ENCODE measurements at places on chromosomes 12 and 14. TPM values are rescaled to one million over a fixed set of nuclear protein-coding genes. Genes with fewer than 3 reads are reported as not detected.

DNA sequence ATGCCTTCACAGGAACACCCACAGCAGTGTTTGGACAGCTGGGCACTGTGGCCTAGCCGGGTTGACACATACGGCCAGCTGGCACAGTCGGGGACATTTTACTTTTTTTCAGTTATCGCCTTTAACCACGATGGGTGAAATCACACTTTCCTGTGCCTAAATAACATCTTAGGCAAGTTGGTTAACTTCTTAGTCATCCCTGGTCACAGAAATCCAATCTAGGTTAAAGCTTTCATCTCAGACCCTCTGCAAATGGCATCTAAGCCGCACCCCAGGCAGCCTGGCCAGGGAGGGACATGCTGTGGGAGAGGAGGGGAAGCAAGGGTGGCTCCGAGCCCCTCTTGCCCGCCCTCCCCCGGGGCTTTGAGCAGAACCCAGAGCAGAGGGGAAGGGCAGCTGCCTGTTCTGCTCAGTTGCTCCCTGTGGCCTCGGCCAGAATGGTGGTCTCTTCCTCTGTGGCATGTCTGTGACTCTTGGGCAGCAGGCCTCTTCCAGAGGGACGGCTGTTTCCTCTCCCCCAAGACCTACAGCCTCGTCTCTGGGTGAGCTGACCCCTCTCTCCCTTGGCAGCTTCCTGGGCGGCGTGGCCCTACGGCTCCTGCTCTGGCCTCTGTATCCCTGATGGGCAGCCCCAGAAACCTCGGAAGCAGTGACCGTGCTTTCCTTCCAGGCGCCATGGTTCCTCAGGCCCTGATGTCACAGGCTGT is 85.4 kb upstream of the DYNC1H1 start:
- no peak for DNase-seq

DNA sequence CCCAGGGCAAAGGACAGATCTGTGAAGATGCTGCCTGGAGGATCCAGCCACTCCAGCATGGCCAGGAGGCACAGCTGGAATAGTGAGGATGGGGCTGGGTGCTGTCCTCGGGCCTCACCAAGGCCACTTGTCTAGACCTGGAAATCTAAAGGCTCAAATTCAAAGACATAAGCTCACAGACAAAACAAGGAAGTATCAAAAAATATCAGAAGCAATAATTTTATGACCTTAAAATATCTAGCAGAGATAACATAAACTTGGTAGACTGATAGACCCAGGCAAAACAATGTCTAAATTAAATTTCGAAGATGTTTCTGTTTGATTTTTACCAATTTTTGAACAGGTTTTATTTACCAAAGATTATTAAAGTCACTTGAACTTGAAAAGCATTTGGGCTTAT is 22.6 kb upstream of the MMP19 start:
- no peak for DNase-seq

Gene GLT1D1
- total RNA-seq, result 3.2 TPM

Gene TMEM119
- not detected for total RNA-seq

DNA sequence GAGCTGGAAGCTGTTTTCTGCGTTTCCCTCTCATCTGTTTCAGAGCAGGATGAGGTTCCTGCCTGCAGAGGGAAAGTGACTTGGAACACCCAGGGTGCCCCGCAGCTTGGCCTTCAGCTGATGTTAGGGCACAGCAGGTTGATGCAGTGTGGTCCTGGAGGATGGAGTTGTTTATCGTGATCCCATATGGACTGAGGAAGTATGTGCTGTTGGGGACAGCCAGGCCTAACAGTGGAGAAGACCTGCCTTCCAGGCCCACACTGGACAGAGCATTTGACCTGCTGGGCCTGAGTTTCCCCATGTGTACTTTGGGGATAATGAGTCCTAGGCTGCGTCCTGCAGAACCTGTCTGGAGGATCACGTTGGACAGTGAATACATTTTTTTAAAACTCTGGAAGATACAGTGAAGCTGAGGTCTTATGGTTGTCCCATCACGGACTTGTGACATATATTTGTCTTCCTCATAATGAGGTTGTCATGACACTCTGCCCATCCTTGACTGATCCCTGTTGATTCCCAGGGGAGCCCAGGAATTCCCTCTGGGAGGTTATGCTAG is 12.8 kb downstream of the SERPINA1 start:
- no peak for DNase-seq

Gene TSPAN19
- not detected for total RNA-seq

- DNase-seq, result no peak
Measured at GRCh38 chr12:124370384-124370783, 75.5 kb downstream of the RFLNA start.

DNA sequence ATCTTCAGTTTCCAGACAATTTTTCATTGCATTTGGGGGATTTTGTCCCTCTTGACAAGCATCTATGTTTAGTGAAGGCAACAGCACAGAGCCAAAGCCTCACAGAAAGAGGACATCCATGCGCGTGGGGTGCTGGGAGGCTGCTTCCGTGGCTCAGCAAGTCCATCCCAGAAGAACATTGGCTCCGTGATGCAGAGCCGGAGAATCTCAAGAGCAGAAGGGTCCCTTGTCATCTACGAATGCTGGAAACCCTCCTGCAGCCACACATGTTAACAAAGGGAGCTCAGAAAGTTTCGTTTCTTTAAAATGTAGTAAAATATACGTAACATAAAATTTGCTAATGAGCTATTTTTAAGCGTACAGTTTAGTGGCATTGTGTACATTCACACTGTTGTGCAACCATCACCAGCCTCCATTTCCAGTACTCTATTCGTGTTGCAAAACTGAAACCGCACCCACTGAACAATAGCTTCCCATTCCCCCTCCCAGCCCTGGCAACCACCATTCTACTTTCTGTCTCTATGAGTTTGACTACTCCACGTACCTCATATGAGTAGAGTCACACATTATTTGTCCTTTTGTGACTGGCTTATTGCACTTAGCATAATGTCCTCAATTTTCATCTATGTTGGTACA is 185.9 kb downstream of the TTC7B start:
- no peak for DNase-seq

DNA sequence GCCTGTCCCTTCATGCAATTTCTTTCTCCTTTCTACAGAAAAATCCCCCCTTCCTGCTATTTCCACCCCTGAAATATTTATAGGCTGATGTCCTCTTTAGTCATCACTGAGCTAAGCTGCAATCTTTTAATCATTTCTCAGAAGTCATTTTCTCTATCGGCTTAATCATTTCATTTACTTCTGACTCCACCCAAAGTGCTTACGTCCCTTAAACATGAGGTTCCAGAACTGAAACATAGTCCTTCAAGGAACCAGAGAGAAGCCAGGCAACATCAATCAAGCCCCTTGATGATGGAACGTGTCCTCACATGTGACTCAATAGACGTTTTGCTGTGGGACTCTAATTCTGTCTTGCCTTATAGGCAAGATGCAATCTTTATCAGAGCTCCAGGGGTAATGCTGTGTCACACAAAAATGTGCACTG is 148.7 kb upstream of the KRR1 start:
- no peak for DNase-seq

- no peak for DNase-seq
Measured at GRCh38 chr12:115208098-115208497, 524.1 kb upstream of the TBX3 start.

Gene VCPKMT
- total RNA-seq, result 9.7 TPM

DNA sequence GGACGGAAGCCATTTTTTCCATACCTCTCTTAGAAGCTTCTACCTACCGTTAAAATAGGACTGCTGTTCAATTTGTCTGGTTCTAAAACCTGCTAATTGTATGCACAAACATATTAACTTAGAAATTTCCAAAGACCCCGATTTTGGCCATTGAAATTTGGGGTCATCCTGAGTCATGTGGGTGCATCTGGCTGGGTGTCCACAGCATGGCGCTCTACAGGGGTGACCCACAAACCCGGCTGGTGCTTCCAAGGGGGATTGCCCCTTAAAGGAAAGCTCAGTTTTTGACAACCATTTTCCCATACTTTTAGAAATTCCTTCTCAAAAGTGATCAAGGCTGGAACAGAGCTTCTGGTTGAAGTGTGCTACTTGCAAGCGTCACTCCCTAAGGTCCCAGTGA is 83.9 kb upstream of the EIF5 start:
- no peak for DNase-seq

Gene ACOT4
- 0.57 TPM for total RNA-seq

- DNase-seq, result no peak
Measured at GRCh38 chr12:66627988-66628317, 50.9 kb downstream of the GRIP1 start.

- DNase-seq, result no peak
Measured at GRCh38 chr14:55115861-55116245, 13.2 kb upstream of the LGALS3 start.

Gene ETFBKMT
- 0.37 TPM for total RNA-seq

DNA sequence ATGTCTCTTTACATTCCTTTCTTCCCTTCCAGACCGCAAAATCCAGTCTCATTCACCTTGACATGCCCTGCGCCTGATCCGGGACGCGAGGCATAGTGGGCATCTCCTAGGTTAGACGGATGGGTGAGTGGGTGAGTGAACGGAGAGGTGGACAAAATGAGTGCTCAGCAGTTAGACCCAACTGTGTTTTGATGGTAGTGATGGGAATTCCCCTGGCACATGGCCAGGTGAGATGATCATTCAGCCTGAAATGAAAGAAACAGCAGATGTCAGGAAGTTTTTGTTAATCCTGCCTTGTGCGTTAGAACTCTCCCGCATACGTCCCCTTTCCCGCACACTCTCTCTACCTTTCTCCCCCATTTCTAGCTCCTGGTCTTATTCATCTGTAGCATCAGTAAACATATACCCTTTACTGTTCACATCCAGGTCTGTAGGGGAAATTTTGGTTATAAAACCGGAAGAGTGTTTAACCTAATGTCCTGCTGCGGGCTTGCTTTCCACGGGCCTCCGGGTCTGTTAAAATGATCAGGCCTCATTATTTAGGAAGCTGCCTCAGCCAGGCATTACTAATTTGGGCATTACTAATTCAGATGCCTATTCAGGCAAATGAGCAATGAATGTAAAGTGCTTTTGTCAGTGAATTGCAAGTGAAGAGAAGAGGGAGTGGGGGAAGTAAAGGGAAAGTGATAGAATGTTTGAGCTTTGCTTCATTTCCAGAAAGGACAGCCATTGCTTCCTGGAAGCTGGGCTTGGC is 172.8 kb downstream of the ETV6 start:
- no peak for DNase-seq

DNA sequence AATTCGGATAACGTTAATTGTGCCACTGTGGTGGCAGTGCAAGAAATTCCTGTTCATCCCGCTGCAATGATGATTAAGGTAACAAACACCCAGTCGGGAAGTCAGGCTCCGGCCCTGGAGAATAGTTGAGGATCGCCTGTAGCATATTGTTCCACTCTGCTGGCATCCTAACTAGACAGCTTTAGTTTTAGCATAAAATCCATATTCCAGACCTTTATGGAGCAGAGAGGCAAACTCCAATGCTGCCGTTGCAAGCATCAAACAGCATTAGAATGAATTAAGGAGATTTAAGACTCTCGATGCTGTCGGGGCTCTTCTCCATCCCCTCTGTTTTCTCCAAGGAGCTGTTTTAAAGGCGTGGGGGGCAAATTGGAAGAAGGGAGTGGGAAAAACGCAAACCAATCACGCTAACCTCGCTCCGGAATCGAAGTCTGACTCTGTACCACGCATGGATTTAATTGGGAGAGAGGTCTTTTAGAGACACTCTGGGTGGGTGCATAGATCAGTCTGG is 660.4 kb downstream of the VRK1 start:
- DNase-seq, result no peak

- no peak for DNase-seq
Measured at GRCh38 chr14:102256716-102257115, 48.2 kb downstream of the MOK start.

Gene PLCZ1
- not detected for total RNA-seq

GRCh38 chr12:50402264-50403000 is 1.7 kb downstream of the LARP4 start:
- no peak for DNase-seq

Gene DHH
- total RNA-seq, result not detected

DNA sequence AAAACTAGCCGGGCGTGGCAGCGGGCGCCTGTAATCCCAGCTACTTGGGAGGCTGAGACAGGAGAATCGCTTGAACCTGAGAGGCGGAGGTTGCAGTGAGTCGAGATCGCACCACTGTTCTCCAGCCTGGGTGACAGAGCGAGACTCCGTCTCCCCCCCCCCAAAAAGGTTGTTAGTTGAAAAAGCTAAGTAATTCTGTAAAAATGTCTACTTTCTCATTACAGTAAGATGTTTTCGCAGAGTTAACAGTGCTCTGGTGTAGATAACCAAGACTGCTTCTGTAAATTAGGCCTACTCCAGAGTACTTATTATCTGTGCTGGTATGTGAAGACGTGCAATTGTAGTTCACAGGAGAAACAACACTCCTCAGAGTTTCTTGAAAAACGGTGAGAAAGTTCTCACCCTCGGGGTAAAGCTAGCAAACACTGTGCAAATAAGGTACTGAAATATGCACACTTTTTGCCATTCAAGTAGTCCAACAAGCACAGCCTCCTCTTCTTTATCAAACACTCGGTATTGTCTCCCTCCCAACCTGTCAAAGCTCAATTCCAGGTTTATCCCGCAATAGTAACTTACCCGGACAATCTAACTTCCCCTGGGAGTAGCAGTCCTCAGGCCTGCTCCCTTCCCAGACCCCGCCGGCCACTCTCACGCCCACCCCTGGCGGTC is 974 bp downstream of the BTBD7 start:
- no peak for DNase-seq

Gene FAM161B
- 0.57 TPM for total RNA-seq

GRCh38 chr14:45492876-45493275 is 239.9 kb upstream of the MIS18BP1 start:
- DNase-seq, result no peak

Gene TMEM132C
- total RNA-seq, result not detected

Gene PPP1R1A
- not detected for total RNA-seq

Gene KERA
- total RNA-seq, result not detected

Gene TGFB3
- 3.9 TPM for total RNA-seq

Gene GARIN6
- total RNA-seq, result not detected

Gene ZFHX2
- 2.5 TPM for total RNA-seq

Gene GALNT8
- 1.2 TPM for total RNA-seq

DNA sequence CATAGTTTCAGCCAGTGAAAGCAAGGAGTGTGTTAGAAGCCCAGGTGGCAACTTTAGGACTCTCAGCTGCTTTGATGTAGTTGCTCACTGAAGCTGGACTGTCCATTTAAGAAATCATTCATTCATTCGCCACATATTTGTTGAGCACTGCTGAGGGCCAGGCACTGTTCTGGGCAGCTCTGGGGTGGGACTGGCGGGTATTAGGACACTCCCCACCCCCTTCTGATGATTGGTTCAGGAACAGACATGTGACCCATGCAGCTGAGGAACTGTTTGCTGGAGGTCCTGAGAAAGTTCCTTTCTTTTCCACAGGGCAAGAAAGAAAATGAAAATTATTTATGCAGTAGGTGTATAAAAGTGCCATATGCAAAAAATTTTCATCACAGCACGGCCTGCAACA is 70.3 kb upstream of the CHST11 start:
- DNase-seq, result no peak

- DNase-seq, result no peak
Measured at GRCh38 chr14:54877703-54878021, 25.0 kb downstream of the GCH1 start.

DNA sequence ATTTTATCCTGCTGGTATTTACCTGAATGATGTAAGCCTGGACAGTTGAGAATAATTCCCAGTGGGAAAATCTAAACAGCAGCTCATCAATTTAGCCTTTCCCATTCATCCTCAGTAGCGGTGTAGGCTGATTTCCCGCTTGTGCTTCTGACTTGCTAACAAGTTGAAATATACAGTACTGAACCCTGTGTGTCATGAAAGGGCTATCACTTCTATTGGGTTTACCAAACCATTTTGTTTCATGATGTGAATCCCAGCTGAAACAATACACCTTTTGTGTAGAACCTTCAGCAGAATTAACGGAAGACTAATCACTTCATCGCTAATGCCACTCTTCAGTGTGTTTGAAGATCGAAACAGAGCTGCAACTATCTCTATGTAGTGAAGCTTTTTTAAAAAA is 88.4 kb downstream of the POLR3B start:
- DNase-seq, result no peak

All from activated T-helper 2 cell treated with anti-CD3 and anti-CD28 coated beads, Interferon-gamma antibody, Interleukin-2, Interleukin-4, amounts not matched to agents 10 μg/mL and 5 μg/mL and 100 μg/mL, durations not matched to agents 14 hours and 24 hours and 36 hours (primary cell).